ENCODE measurements at places on chromosomes 1 and 21. TPM values are rescaled to one million over a fixed set of nuclear protein-coding genes. Genes with fewer than 3 reads are reported as not detected.

The SH2D1B gene
- not detected for total RNA-seq

The SEC22B gene
- total RNA-seq: 43.6 TPM

The DISP1 gene
- total RNA-seq: 5.1 TPM

The SORT1 gene
- 30.9 TPM for total RNA-seq

The IL12RB2 gene
- 2.2 TPM for total RNA-seq

- no peak for DNase-seq
Observed at GRCh38 chr1:46719689-46720088, 775 bp upstream of the EFCAB14 start.

DNA sequence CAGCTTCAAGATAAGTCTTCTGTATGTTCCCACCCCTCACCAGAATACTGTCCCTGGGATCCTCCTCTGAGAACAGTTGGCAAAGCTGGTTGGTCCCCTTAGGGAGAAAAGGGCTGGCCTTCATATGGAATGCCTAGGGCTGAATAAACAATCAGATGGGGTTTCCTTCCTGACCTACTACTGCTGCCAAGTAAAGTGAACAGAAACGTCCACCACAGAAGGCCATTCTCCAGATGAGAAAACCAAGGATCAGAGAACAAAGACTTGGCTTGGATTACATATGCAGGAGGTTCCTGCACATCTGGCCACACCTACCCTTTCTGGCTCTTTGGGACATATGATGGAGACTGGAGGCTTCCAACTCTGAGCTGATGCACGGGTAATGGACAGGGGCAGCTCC lies 194.5 kb downstream of the HIVEP3 start:
- no peak for DNase-seq

GRCh38 chr21:16194095-16194787 lies 464.5 kb downstream of the USP25 start:
- peak; percentile 86 for DNase-seq

GRCh38 chr1:58057826-58058225 lies 488.7 kb downstream of the OMA1 start:
- DNase-seq: no peak

- peak; percentile 75 for DNase-seq
Observed at GRCh38 chr21:27192281-27192949, 225.5 kb upstream of the ADAMTS5 start.

DNA sequence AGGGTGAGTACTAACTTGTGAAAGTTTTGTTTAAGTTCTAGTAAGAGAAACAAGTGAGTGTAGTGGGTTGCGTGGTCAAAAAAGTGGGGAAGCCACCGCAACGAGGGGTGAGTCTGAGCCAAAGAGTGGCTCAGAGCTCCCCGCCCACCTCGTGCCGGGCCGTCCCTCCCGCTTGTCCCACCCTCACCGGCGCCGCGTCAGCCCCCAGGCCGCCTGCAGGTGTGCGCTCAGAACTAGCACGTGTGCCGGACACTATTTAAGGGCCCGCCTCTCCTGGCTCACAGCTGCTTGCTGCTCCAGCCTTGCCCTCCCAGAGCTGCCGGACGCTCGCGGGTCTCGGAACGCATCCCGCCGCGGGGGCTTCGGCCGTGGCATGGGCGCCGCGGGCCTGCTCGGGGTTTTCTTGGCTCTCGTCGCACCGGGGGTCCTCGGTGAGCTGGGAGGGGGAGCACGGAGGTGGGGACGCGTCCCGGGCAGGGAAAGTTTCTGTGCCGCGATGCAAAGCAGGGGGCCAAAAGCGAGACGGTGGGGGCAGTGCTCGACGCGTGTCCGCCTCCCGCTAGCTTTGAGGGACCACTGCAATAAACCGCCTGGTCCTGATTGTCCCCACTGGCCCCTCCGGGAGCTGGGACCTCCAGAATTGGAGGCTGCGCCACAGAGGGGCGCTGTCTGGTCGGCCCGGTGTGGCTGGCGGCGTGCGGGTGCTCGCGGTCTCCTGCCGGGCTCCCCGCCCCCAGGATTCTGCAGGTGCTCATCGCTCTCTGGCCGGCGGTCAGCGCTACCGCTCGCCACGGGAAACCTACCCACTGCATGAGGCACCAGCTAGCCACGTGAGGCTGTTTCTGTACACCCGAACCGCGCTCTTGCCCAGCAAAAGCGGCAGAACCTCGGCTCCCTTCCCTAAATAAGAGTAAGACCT lies at the start of gene CR2:
CR2 (plus strand) TSS at position 283 of the 919 bp plus-strand sequence; CDS start at position 374, 91 bp downstream.
- no peak for DNase-seq

- DNase-seq: no peak
Observed at GRCh38 chr1:165851034-165851658, 23.7 kb downstream of the UCK2 start.

DNA sequence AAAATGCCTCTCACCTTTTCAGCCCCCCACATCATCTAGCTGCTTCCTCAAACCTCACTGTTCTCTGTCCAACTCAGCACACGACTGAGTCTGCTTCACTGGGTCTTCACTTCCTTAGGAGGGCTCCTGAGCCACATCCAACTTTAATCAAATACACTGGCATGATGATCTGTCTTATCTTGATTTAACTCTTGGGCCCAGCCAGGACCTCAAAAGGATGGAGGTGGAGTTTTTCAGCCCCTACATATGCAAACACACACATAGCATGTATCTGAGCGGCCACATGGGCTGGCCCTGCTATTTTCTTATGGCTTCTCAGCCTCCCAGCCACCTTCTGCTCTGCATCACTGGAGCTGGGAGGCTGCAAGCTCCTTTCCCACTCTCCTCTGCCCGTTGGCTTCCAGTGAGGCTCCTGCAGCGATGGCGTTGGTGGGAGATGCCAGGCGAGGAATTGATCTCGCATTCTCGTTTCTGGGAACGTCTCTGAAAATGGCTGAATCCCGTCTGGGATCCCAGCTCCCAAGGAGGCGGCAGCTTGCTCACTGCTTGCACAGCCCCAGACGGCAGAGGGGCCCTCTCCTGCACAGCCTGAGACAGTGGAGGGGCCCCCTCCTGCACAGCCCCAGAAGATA lies 1.8 kb upstream of the PRXL2B start:
- no peak for DNase-seq

GRCh38 chr1:12475101-12475500 lies 142.9 kb downstream of the DHRS3 start:
- DNase-seq: no peak

DNA sequence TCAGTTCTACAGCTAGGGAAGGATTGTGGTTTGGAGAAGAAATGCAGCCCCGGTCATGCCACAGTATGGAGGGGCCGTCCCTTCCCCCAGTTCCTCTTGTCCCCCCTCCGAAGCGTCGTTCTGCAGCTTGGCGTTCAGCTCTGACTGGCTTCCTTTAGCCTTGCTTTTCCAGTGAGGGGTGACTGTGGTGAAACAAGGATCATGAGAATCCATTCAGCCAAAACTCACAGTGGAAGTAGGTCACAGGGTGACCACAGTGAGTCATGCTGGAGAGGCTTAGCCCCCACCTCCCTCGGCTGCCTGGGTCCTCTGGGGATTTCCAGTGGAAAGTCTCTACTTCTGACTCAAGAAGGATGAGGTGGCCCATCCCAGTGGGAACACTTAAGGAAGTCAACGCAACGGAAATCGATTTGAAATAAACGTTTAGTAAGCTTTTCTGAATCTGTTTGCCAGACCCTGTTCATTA lies 37.3 kb upstream of the COL6A2 start:
- DNase-seq: peak; percentile 92

- DNase-seq: no peak
Observed at GRCh38 chr1:199756066-199756465, 271.4 kb upstream of the NR5A2 start.

GRCh38 chr1:63633281-63633680 lies 40.1 kb downstream of the PGM1 start:
- DNase-seq: no peak

- DNase-seq: peak; percentile 52
Observed at GRCh38 chr1:176552217-176552991, 89.4 kb downstream of the PAPPA2 start.

Data from skin of body (tissue), 3 donors.